NCI-H187 (cell line): ENCODE measurements at places on chromosomes 16 and 17.

GRCh38 chr16:971582-971905 lies 760 bp upstream of the LMF1 start:
- DNase-seq: no peak

DNA sequence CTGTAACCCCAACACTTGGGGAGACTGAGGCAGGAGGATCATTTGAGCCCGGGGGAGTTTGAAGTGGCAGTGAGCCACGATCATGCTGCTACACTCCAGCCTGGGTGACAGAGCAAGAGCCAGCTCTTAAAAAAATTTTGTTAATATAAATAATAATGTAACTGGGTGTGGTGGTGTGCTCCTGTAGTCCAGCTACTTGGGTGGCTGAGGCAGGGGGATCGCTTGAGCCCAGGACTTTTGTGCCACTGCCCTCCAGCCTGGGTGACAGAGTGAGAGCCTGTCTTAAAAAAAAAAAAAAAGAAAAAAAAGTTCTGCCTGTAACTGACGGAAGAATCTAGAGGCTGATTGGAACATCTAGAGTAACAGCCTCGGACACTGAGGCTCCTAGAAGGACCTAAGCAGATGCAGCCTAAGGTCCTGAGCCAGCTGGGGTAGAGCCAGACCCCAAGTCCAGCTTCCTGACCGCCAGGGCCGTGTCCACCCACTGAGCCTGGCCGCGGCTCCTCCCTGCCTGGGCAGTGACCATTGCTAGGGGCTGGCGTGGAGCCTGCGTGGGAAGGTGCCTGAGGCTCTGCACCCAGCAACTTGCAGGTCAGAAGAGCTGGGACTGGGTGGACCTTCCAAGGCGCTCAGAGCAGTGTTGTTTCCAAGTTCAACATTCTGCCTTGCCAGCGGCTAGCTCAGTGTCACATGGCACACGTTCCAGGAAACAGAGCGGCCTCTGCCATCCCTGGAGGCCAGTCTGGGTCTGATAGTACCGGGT lies 209.4 kb upstream of the CIBAR2 start:
- DNase-seq: no peak

DNA sequence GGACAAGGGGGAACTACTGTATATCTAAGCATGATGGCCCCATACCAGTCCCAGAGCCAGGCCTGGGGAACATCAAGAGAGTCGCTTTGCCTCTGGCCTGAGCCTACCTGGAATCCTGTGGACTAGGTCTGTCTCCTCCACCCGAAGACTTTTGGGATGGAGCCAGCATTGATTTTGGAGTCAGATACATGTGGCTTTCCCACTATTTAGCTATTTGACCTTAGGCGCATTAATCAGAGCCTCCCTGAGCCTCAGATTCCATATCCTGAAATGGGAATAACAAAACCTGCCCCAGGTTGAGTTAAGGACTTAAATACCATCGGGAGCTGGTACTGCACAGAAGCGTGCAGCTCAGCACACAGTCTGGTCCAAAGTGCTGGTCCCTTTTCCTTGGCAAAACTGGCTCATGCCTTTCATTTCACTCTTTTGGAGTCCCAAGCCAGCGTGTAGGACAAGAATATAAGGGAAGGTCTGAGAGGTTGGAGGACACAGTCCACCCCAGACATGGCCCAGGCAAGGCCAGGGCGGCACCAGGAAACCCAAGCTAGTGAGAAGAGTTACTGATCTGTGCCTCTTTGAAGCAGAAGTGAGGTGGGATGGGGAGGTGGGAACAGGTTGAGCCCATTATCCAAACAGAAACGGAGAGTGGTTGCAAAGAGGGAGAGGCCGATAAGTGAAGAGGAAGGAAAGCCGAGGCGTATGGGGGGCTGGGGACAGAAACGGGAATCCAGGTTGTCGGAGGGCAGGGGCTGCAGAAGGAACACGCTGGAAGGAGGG lies 986 bp downstream of the FA2H start:
- DNase-seq: no peak

DNA sequence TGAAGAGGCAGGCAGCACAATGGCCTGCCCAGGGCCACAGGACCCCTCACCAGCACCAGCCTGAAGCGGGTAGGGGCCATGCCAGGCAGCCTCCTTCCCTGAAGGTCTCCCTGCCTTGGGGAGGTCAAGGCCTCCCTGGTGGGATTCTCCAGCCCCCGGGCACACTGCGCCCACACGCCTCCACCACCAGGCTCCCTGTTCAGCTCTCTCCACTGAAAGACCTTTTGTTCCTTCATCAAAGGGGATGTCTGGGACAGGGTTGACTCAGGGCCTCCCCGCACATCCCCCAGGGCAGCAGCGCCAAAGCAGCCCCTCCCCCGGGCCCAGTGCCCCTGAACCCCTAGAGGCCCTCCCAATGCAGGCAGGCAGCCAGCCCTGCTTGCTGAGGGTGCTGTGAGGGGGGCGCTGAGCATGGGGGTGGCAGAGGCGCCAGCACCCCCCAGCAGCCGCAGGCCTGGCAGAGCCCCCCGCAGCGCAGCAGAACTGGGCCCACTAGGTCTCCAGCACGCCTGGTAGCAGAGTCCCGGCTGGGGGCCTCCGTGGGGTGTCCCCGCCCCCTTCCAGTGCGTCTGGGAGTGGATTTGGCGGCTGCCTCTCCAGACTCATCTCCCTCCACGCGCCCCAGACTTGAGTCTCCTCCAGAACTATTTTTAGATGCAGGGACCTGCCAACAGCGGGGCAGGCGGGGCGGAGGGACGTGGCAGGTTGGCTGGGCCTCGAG lies 13.1 kb downstream of the BCAR1 start:
- DNase-seq: no peak

- DNase-seq: no peak
Observed at GRCh38 chr16:31455601-31456314, 3.5 kb upstream of the ARMC5 start.

DNA sequence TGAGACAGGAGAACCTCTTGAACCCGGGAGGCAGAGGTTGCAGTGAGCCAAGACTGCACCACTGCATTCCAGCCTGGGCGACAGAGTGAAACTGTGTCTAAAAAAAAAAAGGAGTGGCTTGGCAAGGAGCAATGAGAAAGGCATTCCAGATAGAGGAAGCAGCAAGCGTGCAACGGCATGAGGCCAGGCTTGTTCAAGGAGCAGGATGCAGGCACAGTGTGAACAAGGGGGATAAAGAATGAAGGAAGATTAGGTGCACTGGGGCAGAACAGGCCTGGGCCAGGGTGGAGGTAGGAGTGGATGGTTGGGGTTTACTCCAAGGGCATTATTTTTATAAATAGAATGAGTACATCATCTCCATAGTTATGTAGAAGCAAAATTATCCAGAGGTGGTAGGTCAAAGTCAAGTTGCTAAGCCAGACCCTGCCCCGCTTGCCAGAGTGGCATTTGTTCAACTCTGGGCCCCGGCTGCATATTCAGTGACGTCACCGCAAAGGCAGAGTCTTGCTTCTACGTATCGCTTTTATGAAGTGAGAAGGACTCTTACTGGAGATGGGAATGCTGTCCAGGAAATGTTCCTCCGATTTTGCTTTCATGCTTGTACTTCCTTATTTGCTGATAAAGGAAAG lies 100.2 kb downstream of the KATNIP start:
- DNase-seq: no peak

DNA sequence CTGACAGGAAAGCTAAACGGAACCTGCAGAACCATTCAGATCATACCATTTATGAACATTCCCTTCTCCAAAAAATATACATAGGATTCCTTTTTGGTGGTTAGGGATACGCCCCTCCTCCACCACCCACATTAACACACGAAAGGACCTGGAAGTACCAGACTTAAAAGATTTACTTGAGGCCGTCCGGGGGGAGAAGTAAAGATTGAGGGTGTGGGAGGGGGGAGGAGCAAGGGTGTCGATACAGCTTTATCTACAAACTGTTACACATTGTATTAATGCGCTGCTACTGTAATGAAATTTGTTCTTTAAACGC lies 537 bp downstream of the PALB2 start:
- no peak for DNase-seq

DNA sequence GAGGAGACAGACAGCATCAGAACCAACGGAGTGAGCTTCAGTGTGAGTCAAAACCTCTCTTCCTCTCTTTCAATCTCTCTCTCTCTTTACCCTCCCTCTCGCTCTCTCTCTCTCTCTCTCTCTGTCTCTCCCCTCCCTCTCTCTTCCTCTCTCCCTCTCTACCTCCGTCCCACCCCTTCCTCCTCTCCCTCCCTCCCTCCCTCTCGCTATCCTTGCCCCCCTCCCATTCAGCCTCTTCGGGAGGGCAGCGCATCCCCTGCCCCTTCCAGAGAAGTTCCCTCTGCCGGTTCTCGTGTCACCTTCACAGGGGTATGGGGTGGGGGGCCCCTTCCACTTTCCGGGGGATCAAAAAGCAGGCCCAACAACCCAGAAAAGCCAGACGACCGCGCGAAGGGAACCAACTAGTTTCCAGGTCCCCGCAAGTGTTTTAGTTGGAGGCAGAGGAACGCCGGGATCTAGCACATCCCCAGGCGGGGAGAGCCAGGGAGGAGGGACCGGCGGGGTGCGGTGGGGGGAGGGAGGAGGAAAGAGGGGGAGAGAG lies 28.9 kb upstream of the RBFOX1 start:
- DNase-seq: no peak

DNA sequence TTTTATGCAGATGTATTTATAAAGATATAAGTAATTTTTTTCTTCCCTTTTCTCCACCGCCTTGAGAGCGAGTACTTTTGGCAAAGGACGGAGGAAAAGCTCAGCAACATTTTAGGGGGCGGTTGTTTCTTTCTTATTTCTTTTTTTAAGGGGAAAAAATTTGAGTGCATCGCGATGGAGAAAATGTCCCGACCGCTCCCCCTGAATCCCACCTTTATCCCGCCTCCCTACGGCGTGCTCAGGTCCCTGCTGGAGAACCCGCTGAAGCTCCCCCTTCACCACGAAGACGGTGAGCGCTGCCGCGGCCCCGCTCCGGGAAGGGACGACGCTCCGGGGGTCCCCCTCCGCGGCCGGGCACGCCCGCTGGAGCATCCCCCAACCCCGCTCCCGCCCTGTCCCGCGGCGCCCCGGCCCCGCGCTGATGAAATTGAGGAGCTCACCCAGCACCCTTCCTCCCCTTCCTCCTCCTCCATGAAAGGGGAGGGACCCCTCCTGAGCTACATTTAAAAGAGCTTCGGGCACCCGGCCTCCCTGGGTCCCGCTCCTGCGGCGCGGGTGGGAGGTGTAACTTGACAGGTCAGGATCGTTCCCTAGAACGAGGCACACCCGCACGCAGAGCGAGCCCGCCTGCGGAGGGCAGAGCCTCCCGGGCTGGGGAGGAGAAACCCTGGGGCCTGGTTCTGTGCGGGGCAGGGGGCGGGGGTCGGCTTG lies 706 bp downstream of the HLF start:
- no peak for DNase-seq

GRCh38 chr17:9020824-9021157 lies 519 bp upstream of the NTN1 start:
- DNase-seq: no peak

- no peak for DNase-seq
Observed at GRCh38 chr16:5502467-5502869, 404.9 kb upstream of the EEF2KMT start.

- no peak for DNase-seq
Observed at GRCh38 chr16:78760611-78761010, 661.2 kb downstream of the WWOX start.

GRCh38 chr16:67763066-67763465 lies 43.3 kb downstream of the RANBP10 start:
- no peak for DNase-seq

DNA sequence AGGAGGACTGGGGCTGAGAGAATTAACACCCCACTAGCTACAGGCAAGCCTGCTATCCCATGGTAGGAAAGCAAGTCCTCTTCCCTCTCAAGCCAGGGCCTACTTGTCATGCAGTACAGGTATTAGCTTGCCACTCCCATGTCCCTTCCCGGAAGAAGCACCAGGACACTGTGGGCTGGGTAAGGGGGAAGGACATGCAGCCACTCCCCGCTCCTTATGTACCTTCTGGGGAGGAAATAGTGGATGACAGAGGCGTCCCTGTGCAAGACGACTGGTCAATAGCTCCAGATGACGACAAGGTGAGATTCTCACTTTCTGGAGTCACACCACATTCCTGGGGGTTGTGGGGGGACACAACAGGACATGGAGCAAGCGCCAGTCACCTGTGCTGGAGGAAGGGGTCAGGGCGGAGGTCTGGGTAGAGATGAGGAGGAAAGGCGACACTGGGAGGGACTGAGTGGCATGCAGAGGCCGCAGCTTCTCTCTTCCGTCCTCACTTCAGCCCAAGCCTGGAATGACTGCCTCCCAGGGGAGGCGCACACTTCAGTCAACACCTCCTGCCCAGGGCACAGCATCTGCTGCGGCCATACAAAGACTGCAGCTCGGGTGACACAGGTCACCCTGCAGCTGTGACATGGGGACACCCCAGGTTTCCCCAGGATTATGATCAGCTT lies 15.1 kb upstream of the FOXJ1 start:
- no peak for DNase-seq

GRCh38 chr16:86292171-86292775 lies 218.1 kb upstream of the FOXF1 start:
- no peak for DNase-seq

DNA sequence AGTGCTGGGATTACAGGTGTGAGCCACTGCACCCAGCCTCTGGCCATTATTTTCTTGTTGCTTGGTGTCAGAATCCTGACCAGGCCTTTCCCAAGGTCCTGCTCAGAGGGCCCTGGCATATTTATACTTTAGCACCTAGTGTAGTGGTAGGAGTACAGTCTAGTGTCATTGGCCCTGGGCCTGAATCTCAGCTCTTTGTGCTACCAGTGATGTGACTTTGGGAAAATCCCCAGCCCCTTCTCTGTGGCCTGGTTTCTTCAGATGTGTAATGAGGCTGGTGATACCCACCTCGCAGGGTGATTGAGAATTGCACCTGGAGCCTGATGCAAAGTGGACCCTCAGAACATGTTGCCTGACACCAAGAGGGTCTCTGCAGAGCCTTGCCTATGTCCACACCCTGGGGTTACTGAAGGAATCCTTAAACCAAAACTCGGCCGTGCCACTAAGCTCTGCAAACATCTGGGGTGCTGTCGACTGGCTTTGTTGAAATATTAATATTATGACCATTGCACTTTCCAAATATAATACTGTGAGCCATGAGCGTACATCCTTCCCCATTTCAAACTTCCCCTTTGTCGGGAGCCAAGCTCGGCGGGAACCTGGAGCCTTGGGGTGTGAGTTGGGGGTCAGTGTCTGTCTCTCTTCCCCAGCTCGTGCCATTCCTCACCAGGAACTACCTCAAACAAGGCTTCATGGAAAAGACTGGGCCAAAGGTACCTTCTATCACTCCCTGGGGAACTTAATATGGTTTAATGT lies 18.0 kb upstream of the RNF135 start:
- DNase-seq: no peak
